ENCODE measurements at places on chromosomes 12 and 14.

GRCh38 chr14:102314242-102315011 is 5.1 kb upstream of the ZNF839 start:
- peak; percentile 96 for DNase-seq

- no peak for DNase-seq
Measured at GRCh38 chr14:51498411-51499227, 153.1 kb upstream of the FRMD6 start.

DNA sequence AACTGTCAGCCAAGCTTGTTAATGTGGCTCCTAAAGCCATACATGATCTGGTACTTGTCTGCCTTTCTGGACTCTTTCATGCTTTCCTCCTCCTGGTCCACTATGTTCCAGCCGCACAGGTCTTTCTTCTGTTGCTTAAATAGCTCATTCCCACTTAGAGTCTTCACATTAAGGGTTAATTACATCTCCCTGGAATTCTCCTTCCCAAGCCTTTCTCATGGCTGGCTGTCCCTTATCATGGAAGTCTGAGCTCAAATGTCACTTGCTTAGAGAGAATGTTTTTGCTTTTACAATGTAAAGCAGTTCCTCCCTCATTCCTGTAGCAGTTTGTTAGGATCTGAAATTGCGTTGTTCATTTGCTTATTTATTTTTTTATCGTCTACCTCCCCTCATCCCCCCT is 199.6 kb downstream of the TRHDE start:
- DNase-seq: peak; percentile 17

GRCh38 chr14:102927346-102927877 is 4.9 kb downstream of the AMN start:
- peak; percentile 35 for DNase-seq

- DNase-seq: no peak
Measured at GRCh38 chr12:115752156-115752555, 525.3 kb downstream of the MED13L start.

GRCh38 chr12:31035226-31035625 is 38.4 kb upstream of the DDX11 start:
- DNase-seq: no peak

DNA sequence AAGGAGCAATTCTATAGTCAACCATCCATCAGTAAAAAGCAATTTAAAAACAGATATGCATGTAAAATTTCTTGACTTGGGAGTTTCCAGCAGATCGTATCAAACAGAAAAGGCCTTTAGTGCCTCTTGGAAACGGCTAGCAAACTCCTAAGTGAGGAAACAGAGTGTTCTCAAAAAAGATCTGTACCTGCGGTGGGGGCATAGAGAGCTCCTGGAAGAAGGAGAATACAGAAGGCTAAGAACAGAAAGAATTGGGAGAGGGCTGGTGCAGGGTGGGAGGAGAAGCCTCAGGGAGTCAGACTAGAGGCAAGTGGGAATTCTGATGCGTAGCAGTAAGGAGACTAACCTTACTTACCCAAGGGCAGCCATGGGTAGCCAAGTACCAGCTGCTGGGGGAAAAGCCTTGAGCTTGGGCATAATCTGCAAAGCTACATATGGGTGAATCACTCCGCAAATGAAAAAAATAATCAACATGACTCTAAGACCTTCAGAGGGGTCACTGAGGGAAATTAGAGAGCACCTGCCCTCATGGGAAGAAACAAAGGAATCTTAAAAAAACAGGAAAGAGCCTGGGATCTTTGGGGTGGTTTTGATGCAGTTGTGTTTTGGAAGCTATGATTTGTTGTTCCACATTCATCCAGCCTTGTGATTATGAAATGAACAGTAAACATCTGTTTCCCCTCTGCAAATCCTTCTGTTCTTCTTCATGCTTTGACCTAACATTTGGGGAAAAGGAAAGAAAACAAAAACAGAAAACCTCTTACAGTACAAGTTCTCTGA is 10.4 kb downstream of the RHOJ start:
- no peak for DNase-seq

GRCh38 chr12:24561882-24562770 is 386.8 kb downstream of the BCAT1 start:
- DNase-seq: peak; percentile 94

- no peak for DNase-seq
Measured at GRCh38 chr12:94023879-94024278, 124.5 kb upstream of the PLXNC1 start.

GRCh38 chr12:54404061-54405004 is 14.7 kb downstream of the ITGA5 start:
- no peak for DNase-seq

GRCh38 chr12:15428632-15429031 is 106.3 kb downstream of the PTPRO start:
- no peak for DNase-seq

GRCh38 chr12:64522316-64522715 is 70.4 kb downstream of the TBK1 start:
- no peak for DNase-seq

- no peak for DNase-seq
Measured at GRCh38 chr12:40153432-40153831, 47.6 kb upstream of the SLC2A13 start.

DNA sequence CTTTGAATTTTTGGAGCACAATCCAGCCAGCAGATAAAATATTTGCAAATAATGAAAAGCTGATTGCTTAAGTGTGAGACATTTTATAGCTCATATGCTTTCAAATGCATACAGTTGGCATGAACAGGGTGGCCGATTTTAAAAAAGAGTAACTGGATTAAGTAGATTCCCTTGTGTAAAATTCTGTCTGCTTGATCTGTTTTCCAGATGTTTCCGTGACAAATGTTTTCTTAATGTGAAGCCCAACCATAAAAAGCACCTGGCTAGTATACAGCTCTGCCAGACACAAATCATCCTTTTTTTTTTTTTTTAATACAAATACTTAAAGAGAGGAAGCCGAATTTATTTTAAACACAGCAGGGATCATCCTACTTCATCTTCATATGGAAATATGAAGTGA is 440.7 kb downstream of the CCER1 start:
- DNase-seq: peak; percentile 21

DNA sequence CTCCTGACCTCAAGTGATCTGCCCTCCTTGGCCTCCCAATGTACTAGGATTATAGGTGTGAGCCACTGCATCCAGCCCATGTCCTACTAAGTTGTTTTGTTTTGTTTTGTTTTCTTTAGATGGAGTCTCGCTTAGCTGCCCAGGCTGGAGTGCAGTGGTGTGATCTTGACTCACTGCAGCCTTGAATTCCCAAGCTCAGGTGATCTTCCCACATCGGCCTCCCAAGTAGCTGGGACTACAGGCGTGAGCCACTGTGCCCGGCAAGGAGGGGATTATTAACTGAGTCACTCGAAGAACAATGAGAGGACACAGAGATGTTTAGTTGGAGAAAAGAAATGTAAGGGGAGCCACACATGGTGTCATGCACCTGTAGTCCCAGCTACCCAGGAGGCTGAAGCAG is 18.0 kb upstream of the ERBB3 start:
- no peak for DNase-seq

- no peak for DNase-seq
Measured at GRCh38 chr12:132067182-132067581, 76.9 kb downstream of the DDX51 start.

GRCh38 chr12:18658829-18659228 is 79.0 kb downstream of the PLCZ1 start:
- no peak for DNase-seq

DNA sequence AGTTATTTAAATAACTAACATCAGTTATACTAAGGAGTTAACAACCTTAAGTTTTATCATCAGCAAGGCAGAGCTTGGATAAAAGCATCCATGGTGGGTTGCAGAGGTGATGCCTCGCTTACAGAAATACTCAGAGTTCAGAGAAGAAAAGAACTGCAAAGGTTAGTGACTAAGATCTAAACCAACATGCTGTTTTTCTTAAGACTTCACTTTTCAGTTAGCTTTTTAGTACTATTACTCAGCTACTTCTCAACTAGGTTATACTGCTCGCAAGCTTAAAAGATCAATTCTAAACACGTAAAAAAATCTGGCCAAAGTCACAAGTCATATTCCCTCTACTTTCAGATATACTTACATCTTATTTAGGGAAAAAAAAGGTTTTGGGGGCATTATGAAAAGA is 2.8 kb downstream of the PPP1CC start:
- DNase-seq: no peak

- no peak for DNase-seq
Measured at GRCh38 chr14:59013672-59014298, 174.7 kb upstream of the DAAM1 start.

- no peak for DNase-seq
Measured at GRCh38 chr12:9273276-9273675, 65.1 kb upstream of the PZP start.

Data from right kidney (tissue), 9 donors.